ENCODE measurements at places on chromosomes 7 and 10.

GRCh38 chr10:44975431-44976331, 2.9 kb downstream of the DEPP1 start:
- DNase-seq = no peak

GRCh38 chr10:4470231-4470835, 355.7 kb upstream of the AKR1E2 start:
- no peak for DNase-seq

DNA sequence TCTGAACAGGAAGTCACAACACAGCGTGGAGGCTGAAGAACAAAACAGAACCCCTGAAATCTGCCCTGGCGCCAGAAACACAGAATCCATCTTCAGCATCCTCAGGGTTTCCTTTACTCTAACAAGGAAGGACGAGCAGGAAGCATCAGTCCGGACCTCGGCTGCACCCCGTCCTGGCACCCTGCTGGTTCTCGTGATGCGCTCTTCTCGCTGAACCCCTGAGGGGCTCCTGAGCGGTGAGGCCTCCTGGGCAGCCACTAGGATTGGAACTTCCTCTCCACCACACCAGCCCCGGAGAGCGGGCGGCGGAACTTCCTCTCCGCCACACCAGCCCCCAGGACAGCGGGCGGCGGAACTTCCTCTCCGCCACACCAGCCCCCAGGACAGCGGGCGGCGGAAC, 461.9 kb downstream of the PTPRN2 start:
- no peak for DNase-seq

- DNase-seq = no peak
These were observed 9.8 kb upstream of the OGA start for GRCh38 chr10:101827919-101828600.

DNA sequence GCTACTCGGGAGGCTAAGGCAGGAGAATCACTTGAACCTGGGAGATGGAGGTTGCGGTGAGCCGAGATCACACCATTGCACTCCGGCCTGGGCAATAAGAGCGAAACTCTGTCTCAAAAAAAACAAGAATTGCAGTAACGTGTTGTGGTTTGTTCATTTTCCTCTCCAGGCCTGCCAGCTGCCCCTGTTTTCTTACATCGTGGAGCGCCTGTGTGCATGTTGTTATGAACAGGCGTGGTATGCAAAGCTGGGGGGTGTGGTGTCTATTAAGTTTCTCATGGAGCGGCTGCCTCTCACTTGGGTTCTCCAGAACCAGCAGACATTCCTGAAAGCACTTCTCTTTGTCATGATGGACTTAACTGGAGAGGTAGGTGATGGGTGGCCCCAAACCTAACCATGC, 52.1 kb downstream of the TRRAP start:
- no peak for DNase-seq

DNA sequence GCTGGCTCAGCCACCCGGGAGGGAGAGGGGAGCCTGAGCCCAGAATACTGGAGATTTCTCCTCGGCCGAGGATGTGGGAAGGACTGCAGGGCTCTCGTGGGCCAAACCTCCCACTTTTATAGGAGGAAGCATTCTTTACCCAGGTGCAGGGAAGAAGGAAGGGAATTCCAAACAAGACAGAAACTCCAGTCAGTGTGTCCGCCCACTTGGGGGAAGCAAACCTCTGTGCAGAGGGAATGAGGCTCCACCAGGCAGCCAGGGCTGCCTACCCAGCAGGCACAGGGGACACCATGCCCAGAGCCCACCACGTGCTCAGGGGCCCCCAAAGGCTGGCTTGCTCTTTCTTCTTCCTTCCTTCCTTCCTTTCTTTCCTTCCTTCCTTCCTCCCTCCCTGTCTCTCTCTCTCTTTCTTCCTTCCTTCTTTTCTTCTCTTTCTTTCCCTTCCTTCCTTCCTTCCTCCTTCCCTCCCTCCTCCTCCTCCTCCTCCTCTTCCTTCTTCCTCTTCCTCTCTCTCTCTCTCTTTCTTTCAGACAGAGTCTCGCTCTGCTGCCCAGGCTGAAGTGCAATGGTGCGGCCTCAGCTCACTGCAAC, 15.4 kb upstream of the FZD9 start:
- no peak for DNase-seq

DNA sequence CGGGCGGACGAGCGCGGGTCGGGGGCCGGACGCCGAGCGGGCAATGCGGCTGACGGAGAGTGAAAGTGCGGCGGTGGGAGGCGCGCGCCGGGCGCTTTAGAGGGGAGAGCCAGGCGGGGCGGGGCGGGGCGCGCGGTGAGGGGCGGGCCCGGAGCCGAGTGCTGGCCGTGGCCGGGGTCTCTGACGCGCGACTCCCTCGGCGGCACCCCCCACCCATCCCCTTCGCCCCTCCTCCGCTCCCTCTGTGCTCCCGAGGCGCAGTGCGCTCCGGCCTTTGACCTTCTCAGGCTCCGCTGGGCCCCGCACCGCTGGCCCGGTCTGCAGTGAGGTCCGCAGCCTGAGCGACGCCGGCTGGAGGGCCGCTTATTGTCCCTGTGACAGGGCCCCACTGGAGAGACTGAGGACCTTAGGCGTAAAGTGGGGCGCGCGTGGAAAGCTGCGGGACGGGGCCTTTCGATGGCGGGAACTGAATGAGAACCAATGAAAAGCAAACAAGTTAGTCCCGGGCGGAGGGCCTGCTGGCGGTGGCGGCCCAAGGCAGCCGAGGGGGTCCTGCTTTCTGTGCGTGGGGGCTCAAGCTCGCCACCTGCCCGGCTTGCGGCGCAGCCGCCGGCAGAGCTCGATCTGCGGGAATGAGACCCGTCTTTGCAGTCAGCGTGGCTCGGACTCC, at the start of gene CXCL12:
TSS of gene CXCL12 (minus strand) at position 72 of the 670 bp plus-strand sequence. CDS start 92 bp downstream, outside the sequence.
- DNase-seq = no peak
